ENCODE measurements at places on chromosomes 3 and 15.

DNA sequence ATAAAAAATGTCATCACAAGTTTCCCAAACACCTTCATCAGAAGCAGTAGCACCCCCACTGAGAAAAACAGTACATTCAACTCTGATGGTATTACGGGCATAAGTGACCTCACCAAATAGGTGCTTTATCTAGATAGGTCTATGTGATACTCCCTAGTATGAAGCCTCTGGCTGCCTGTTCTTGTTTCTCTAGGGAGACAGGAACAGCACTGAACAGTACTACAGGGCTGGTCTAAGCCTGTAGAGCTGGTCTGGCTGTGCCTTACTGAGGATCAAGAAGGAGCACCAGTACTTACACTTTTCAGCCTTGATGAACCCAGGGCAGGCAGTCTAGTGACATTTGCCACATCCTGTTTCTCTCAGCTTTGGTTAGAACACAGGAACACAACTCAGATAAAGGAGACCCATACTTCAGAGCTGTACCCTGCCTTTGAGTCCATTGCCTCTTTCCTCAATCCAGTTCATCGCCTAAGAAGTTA lies 35.9 kb downstream of the OXNAD1 start:
- no peak for DNase-seq

GRCh38 chr3:40624189-40624769 lies 99.5 kb downstream of the ZNF621 start:
- DNase-seq: no peak

- DNase-seq: peak; percentile 42
Observed at GRCh38 chr3:112437146-112438022, 61.9 kb downstream of the BTLA start.

- DNase-seq: peak; percentile 62
Observed at GRCh38 chr3:156509189-156510174, 45.4 kb downstream of the SSR3 start.

GRCh38 chr3:12893247-12893646 lies 51.9 kb upstream of the RPL32 start:
- DNase-seq: no peak

DNA sequence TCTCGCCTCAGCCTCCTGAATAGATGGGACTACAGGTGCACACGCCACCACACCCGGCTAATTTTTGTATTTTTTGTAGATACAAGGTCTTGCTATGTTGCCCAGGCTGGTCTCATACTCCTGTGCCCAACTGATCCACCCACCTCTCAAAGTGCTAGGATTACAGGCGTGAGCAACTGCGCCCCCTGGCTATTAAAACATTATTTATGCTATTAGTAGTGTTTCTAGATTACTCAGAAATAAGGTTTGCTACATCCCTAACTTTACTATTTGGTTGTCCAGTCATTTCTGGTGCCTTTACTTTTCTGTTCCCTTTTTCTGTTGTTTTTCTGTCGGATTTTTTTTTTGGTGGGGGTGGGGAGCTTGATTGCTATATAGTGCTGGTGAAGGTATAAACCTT lies 393.6 kb upstream of the TPM1 start:
- no peak for DNase-seq

DNA sequence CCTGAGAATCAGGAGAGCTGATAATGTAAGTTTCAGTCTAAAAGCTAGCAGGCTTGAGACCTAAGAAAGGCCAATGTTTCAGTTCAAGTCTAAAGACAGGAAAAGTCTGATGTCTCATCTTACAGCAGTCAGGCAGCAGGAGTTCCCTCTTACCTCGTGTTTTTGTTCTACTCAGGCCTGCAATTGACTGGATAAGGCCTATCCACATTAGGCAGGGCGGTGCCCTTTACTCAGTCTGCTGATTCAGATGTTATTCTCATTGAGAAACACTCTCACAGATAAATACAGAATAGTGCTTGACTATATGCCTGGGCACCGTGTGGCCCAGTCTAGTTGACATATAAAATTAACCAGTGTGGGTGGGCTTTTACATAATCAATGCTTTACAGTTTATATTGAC lies 122.4 kb downstream of the NR1D2 start:
- DNase-seq: no peak

GRCh38 chr3:102060814-102061213 lies 211.5 kb downstream of the NFKBIZ start:
- no peak for DNase-seq

DNA sequence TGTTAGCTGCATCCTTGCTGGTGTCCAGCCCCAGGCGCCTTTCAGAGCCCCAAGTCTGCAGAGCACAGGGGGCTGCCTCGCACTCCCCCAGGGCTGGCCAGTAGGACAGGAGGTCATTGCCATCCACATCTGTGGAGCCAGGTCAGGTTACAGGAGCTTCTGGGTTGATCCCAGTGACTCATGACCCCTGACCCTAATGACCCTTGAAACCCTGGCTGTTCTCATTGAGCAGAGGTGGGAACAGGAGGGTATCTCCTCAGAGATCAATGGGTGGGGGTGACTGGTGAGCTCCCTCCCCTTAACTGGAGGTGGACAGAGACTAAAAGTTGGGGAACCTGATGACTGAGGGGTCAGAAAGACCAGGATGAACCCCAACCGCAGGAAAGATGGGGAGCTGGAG lies 6.1 kb upstream of the SLC26A6 start:
- DNase-seq: no peak

- no peak for DNase-seq
Observed at GRCh38 chr15:67023517-67024313, 41.7 kb upstream of the SMAD3 start.

GRCh38 chr3:60142009-60142408 lies 1092.2 kb upstream of the CFAP20DC start:
- no peak for DNase-seq

GRCh38 chr3:27193056-27193455 lies 176.1 kb downstream of the NEK10 start:
- DNase-seq: no peak

DNA sequence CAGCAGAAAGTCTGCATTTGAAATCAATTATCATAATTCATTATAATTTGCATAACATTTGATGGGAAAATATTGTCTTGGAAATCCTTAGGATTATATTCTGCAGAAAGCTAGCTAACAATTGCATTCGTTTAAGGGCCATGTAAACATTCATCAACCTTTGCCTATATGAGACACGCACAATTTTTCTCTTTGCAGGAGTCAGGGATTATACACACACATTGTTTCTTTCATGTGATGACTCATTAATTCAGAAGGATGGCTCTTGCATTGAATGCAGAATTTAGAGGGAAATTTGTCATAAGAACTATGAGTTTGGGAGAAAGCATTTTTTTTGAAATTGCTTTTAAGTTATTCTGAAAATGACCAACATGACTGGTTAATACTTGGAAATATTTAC lies 844.7 kb downstream of the DIPK2A start:
- DNase-seq: peak; percentile 63

- DNase-seq: peak; percentile 28
Observed at GRCh38 chr3:182793663-182794454, 555 bp downstream of the ATP11B start.

- DNase-seq: peak; percentile 77
Observed at GRCh38 chr3:101842245-101842934, 6.9 kb upstream of the NFKBIZ start.

- no peak for DNase-seq
Observed at GRCh38 chr3:141682007-141682406, 56.1 kb upstream of the RNF7 start.

DNA sequence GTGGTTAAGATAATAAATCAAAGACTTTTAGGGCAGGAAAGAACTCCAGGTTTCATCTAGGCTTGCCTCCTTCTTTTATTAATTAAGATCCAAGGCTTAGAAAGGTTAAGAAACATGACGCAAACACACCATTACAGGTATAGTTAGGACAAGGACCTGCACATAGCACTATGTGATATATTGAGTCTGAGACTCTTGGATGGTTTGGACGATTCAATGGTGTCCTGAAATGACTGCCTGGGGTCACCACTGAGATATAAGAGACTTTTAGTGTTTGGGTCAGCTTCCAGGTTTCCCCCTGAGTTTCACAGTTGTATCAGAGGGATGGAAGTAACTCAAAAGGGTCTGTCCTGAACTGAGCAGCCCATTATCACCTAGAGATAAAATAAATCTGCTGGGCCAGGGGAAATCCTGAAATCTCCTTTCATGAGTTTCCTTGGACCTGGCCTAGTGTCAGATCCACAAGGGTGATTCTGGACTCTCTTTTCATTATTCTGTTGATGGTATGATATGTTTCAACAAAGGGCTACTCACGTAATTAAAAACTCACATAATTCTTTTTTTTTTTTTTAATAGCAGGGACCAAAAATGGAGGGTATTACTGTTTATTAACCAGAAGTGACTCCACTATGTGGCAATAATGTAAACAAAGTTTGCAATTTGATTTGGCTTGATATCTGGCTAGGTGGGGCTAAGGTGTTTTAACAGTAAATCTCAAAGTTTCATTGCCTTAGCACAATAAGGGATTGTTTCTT lies 55.6 kb upstream of the ADGRG7 start:
- no peak for DNase-seq

- no peak for DNase-seq
Observed at GRCh38 chr3:189577050-189577951, 53.9 kb upstream of the TP63 start.

DNA sequence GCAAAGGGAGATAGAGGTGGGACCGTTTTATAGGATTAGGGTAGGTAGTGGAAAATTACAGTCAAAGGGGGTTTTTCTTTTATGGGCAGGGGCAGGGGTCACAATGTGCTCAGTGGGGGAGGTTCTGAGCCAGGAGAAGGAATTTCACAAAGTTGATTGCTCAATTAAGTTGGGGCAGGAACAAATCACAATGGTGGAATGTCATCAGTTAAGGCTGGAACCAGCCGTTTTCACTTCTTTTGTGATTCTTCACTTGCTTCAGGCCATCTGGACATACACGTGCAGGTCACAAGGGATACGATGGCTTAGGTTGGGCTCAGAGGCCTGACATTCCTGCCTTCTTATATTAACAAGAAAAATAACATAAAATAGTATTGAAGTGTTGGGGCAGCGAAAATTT lies 453.8 kb downstream of the VGLL3 start:
- DNase-seq: no peak

- no peak for DNase-seq
Observed at GRCh38 chr3:122013448-122013925, 8.6 kb downstream of the ILDR1 start.

DNA sequence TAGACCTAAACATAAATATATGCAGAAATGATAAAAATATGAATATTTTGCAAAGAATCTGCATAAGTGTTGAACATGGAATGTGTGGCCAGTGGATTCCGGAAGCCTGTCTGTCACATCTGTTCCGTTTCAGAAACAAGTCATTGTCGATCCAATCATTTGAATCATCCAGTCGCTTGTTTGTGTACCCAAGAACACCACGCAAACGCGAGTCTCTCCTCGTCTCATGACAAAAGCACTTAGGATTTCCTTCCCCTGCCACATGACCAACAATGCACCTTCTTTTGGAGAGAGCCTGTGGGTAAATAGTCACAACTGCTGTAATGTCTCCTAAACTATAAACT lies 80.2 kb downstream of the FMN1 start:
- DNase-seq: no peak

GRCh38 chr3:154040283-154040682 lies 80.9 kb upstream of the ARHGEF26 start:
- DNase-seq: no peak

- no peak for DNase-seq
Observed at GRCh38 chr3:97954228-97954827, 17.9 kb downstream of the RIOX2 start.

GRCh38 chr15:73522011-73522410 lies 79.0 kb downstream of the REC114 start:
- DNase-seq: no peak

DNA sequence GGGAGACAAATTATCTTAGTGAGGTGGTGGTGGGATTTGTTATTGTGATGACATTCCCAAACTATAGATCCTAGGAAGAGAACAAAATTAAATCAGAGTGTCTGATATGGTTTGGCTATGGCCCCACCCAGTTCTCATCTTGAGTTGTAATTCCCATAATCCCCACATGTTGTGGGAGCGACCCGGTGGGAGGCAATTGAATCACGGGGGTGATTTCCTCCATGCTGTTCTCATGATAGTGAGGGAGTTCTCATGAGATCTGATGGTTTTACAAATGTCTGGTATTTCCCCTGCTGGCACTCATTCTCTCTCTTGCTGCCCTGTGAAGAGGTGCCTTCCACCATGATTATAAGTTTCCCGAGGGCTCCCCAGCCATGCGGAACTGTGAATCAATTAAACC lies 62.0 kb downstream of the RPL22L1 start:
- peak; percentile 22 for DNase-seq

DNA sequence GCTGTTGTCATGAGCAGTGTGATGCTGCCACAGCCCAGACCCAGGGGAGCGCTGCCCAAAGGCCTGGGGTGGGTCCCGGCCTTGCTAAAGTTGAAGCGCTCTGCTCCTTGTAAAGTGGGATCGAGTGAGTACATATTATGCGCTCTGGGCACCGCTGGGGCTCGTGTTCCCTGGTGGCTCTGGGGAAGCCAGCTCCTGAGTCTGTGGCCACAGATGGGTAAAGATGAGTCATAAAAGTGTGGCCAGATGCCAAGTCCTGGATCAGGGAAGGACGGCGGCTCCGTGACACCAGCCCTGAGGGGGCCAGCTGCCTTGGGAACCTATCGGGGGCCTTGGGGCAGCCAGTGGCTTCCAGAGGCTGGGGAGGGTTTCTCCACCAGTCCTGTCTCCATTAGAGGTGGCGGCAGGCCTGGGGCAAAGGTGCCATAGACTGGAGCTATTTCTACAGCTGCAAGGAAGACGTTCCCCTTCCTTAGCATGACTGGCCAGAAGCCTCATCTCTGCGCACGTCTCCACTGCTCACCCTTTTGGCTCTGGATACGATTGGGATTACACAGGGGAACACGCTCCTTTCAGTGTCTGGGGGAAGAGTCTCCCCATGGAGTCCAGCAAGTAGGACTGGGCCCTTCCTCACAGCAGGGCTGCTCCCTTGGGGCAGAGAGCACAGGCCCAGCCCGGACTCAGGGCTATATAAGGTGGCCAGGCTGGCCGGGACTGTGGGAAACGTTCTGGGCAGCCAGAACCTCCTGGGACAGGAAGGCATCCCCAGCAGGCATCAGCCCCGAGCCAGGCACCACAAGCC lies 1.2 kb upstream of the ITIH4 start:
- peak; percentile 76 for DNase-seq

DNA sequence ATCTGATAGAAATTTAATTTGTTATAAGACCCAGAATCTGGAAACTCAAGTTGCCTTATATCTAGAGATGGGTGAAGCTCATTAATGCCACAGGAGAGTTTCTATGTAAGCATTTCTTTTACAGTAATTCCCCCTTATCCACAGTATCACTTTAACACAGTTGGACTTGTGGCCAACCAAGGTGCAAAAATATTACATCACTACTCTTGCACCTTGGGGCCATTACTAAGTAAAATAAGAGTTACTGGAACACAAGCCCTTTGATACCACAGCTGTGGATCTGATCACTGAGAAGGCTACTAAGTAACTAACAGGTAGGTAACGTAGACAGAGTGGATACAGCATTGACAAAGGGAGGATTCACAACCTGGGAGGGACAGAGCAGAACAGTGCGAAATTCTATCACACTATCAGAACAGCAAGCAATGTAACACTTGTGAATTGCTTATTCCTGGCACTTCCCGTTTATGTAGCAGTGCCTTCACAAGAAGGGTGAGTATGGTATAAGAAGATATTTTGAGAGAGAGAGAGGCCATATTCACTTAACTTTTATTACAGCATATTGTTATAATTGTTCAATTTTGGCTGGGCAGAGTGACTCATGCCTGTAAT lies 33.9 kb upstream of the TOPBP1 start:
- DNase-seq: no peak
